CD8-positive, alpha-beta memory T cell (primary cell): ENCODE measurements at places on chromosomes 3 and 15.

DNA sequence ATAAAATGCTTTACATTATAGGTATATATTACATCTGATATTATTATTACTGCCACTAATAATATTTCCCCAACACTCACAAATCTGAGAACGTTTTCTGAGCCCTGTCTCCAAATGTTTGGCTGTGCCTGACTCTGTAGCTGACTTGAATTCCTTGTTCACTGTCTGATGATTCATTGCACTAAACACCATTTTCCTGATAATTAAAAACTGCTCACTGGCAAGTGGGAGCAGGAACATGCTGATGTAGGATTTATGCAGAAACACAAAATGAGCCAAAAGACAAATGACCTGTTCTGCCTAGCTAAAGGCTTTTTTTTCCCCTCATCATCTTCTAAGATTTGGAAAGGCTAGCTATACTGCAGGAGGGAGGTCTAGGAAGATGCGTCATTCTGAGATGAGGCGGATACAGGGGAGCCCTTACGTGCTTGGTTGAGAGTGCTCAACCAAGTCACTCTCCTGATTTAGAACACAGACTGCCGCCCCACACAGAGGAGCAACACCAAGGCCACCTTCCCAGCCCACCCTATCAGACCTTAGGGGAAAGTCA, 380.7 kb downstream of the EPHB1 start:
- DNase-seq: no peak

DNA sequence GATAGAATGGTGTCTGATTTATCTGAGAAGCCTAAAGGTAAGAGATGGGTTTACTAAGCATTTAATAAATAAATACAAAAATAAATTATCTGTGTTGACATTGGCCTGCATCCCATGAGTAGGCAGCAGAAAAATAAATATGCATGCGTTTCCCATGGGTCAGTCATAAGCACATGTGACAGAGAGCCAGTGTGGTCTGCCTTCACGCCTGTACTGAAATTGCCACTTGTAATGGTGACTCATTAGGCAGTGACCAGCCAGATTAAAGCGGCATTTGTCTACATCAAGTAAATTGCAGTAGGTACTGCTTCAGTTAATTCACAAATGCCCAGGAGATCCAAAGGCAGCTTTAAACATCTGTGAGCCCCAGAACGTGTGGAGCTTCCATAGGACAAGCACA, 399.6 kb downstream of the NAALADL2 start:
- no peak for DNase-seq

- DNase-seq: no peak
These were observed 9.1 kb downstream of the RBM15B start for GRCh38 chr3:51400166-51400565.

DNA sequence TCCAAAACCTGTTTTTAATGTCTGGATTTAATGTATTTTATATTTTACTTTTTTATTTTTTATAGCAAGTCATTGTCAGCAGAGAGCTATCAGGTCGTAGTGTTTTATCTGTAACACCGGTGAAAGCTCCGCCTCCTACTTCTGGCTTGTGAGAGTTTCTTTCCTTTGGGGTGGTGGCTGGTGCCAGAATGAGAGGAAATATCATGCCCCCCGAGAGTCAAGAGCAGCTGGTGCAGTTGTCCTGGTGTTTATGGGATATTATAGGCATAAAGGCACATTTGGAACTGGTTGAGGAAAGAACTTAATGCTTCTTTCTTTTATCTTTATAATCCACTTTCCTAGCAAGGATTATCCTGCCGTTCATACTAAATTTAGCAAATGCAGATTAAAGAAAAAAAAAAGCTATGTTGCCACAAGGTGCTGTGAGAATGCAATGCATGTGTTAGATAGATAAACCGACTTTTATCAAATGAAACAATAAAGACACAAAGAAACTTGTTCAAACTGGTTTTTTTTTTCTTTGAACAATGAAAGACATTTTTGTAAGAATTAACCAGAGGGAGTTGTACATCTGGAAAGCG, 260.1 kb upstream of the PLSCR5 start:
- no peak for DNase-seq

- DNase-seq: no peak
These were observed 160.5 kb downstream of the KLF13 start for GRCh38 chr15:31486906-31487695.

- no peak for DNase-seq
These were observed 21.7 kb downstream of the SH3BP5 start for GRCh38 chr3:15310491-15311370.

GRCh38 chr15:90579213-90579612, 49.5 kb downstream of the CRTC3 start:
- no peak for DNase-seq

GRCh38 chr15:95669146-95669922, 661.2 kb upstream of the NR2F2 start:
- no peak for DNase-seq

DNA sequence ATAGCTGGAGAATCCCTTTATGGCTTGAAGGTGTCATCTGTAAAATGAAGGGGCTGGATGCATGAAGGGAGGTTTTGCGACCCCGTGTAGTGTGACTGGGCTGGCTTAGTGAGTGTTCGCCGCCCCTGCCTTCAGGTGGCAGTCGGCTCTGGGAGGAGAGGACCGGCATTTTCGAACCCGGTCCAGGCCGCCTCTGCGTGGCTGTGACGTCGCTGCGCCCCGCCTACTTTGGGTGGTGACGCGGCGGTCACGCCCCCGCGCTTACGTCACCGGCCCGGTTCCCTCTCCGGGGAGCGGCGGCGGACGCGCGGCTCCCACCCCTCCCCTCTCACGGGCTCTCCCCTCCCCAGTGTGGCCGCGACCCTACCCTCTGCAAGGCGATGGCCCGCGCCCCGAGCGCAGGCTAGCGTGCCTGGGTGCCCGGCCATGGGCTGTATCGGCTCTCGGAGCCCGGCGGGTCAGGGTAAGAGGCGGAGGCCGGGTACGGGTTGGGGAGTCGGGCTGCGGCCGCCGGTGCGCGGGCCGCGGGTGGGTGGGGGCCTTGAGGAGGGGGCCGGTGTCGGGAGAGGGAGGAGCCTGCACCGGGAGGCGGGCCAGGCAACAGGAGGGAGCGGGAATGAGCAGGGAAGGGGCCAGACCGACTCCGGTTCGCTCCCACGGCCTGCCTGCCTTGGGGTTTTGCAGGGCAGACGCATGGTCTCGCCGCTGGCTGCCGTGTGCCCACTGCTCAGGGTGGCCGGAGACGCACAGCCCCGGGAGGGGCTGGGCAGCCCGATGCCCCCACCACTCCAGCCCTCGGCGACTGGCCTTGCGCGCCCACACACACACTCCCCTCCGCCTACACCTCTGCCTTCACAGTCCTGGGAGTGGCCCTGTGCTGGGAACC, 1.5 kb upstream of the FAM131A start:
- DNase-seq: peak; percentile 84

GRCh38 chr3:155753038-155753639, 8.3 kb upstream of the PLCH1 start:
- DNase-seq: no peak

GRCh38 chr3:30686176-30686575, 79.8 kb downstream of the TGFBR2 start:
- DNase-seq: no peak

GRCh38 chr3:14988988-14989394, 41.6 kb downstream of the NR2C2 start:
- DNase-seq: peak; percentile 50

DNA sequence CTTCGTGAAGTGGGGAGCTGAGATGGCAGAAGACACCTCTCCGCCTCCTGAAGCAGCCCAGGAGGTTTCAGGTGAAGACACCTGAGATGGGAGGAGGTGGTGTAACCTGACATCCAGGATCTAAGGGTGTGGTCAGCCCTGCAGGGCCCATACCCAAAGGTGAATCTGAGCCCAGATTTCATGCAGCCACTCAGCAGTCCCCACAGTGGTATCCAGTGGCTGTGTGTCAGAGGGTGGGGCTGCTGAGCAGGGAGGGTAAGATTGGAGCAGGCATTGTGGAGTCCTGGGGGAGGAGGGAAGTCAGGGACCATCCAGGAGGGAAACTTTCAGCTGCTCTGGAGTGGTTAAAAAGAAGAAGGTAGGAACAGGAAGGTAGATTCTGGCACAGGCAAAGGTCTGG, 46.0 kb upstream of the SMAD6 start:
- no peak for DNase-seq

GRCh38 chr15:85564686-85565085, 184.3 kb downstream of the AKAP13 start:
- no peak for DNase-seq

GRCh38 chr3:138774529-138775253, 60.0 kb downstream of the PIK3CB start:
- DNase-seq: no peak
